ENCODE measurements at places on chromosomes 2 and 18.

DNA sequence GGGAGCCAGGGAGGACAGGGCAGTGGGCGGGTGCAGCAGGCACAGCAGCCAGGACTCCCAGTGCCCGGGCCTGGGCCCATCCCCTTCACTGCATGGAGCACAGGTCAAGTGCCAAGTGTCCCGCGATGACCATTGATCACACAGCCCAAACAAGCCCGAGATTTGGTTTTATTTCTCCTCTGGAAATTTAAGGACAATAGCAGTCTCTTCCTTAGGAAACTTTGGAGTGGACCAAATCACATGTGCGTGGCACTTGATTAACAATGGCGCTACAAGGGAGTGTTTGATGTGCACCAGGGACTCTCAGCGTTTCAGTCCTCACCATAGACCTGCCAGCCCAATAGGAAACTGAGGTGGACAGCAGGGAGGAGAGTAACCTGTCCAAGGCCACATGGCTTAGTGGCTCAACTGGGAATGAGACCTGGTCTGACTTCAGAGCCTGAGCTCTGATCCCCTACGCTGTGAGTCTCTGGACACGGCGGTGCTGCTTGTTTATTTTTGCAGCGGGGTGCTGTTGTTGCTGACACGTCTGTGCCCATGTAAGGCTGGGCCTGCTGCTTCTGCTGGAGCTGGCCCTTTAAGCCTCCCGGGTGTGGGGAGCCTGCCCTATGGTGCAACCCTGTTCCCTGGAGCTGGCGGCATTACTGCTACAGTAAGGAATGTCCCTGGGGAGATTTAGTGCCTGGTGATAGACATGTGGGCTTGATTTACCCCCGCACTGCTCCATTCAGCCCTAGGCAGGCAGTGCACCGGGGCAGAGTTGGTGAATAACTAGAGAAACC, 194.2 kb downstream of the INHBB start:
- DNase-seq: no peak

- DNase-seq: no peak
Observed at GRCh38 chr18:67310826-67311225, 205.7 kb downstream of the DSEL start.

DNA sequence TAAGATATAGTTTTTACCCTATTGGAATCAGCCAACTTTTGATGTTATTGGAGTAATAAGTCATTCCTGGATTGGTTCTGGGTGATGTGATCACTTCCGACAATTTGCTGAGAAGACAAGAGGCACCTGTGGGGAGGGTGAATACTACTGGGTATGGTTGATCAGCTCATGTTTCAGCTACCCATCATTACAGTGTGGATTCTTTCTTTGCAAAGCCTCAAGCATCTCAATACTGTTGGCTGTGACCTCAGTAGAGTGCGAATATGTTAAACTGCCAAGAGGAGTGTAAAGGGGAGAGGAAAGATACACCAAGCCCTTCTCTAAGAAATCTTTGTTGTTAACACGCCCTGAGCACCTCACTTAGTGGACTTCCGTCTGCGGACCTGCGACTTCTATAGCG, 317.7 kb downstream of the TDRD15 start:
- no peak for DNase-seq

DNA sequence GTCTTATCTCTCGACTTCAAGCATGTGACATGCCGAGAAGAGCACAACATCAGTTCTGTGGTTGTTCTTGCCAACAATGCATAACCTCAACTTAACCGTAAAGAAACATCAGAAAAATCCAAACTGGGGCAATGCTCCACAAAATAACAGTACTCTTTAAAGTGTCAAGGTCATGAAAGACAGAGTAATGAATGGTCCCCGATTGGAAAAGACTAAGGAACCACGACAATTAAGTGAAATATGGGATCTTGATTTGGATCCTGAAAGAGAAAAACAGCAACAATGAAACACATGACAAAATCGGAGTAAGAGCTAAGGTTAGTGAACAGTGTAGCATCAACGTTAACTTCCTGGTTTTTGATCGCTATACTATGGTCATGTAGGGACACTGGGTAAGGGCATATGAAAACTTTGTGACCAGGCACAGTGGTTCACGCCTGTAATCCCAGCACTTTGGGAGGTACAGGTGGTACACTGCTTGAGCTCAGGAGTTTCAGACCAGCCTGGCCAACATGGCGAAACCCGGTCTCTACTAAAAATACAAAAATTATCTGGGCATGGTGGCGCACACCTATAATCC, 55.2 kb downstream of the UNC50 start:
- DNase-seq: no peak

DNA sequence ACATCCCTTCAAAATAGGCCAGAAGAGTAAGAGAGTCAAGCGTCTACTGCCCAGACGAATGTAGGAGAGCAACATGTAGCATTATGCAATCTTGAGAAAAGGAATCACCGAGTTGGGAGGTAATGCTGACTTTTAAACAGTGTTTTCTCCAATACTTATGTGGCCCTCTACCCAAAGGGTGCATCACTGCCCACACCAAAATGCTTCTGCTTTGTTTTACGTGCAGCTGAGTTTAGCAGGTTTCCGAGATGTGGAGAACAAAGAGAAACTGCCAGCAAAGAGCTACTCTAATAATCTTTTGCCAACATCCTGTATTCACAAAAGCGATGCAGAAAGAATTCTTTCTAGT, 63.4 kb upstream of the ZEB2 start:
- no peak for DNase-seq

DNA sequence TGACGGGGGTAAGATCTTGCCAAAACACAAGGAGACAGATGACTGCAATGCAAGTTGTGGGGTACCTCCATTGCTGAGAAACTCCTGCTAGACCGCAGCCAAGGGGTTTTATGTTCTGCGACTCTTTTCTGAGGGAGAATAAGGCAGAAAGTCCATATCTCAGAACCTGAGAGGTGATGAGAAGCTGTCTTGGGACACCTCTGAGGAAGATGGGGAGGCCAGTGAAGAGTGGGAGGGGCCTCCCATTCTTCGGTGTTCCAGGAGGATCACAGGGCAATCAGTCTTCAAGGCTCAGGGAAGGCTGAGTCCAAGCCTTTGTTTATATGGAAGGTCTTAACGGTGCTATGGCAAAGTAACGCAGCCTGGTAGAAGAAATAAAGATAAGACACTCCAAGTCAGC, 18.0 kb downstream of the CYP27A1 start:
- no peak for DNase-seq

DNA sequence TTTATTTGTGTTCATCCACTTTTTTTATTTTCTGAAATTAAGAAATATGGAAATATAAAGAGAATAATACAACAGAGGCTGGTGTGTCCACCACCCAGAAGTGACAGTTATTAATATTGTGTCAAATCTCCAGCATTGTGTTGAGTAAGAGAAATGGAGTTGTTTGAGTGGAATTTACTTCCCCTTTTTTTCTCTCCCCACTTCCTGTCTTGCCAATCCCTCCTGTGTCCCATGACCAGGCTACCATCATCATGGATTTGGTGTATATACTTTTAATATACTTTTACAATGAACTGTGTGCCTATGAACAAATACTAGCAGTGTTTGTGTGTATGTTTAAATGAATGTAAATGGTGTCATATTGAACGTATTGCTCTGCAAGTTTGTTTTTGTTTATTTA, 276.9 kb upstream of the SKOR2 start:
- no peak for DNase-seq

GRCh38 chr2:121491518-121491917, 39.2 kb upstream of the RNU4ATAC start:
- no peak for DNase-seq

GRCh38 chr2:38765149-38765548, 12.9 kb upstream of the GEMIN6 start:
- DNase-seq: no peak

DNA sequence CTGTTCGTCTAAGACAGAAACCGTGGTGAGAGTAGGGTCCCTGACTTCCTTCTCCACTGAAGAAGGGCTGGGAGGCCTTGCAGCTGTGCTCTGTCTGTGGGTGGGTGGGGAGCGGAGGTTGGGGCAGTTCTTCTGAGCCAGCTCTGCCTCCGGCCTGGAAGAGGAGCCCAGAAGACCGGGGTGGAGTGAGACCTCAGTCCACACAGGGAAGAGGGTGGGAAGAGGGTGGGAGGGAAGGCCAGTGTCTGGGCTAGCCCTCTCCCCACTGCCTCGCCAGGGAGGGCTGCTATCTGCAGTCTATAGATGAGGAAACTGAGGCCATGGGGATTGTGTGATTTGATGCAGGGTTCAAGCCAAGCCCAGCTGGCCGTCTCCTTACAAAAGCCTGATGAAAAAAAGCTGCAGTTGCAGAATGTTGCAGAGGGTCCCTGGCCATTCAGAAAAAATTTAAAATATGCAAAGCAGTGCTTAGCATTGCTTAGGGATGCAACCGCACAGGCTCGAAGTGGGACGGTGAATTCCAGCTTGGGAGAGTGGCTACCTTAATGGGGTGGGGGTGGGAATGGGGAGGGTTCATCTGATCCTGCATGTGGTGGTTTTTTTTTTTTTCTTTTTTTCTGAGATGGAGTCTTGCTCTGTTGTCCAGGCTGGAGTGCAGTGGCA, 181.6 kb upstream of the HS6ST1 start:
- no peak for DNase-seq

DNA sequence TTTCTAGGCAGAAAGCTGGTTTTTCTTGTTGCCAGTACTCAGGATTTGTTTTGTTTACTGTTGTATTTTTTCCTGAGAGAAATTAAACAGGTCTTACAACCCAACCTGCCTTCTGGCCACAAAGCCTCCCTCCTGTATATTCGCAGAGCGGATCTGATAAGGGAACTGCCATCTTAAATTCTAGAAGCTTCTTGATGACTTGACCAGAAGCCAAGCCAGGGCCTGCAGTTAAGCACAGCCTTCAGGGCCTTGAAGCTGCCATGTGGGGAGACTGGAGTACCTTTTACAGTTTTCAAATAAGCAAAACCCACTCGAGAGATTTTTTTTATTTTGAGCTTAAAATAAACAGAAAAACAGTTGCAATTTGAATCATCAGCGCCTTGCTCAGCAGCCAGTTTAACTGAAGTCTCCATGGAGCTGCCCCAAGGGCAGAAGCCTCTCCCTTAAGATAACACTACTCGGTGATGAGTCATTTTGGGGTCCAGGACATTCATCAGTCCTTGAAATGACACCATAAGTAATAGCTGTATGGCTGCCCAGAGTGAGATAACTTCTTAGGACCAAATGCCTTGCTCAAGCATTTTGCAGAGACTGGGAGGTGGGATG, 51.5 kb upstream of the PHLPP1 start:
- no peak for DNase-seq

DNA sequence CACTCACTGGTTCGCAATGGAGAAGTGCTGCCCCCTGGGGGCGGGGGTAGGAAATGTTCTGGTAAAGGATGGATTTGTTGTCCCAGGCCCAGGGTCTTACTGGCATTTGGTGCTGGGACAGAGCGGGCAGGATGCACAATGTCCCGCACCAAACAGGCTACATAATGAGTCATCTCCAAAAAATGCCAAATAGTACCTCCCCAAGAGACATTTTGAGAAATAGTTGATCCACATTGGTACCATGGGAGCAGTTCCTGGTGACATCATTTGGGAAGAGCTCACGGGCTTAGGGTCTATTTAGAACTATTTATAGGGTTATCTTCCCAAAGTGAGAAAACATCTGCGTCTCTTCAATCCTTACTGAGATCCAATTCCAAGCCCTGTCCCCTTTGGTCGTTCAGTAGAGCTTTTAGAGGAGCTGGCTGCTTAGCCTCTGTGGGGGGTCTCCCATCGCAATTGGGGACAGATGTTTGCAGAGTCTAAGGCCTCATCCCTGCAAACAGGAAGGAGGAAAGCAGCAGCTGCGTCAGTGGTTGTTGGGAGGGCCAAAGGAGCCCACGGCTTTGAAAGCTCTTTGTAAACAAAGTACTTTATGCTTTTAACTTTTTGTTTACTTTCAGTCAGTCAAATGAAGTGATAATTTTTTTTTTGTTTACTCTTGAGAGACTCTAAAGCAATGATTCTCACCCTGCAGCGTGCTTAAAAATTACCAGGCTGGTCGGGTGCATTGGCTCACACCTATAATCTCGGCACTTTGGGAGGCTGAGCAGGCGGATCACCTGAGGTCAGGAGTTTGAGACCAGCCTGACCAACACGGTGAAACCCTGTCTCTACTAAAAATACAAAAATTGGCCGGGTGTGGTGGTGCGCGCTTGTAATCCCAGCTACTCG, 49.3 kb downstream of the GREB1 start:
- peak; percentile 69 for DNase-seq

DNA sequence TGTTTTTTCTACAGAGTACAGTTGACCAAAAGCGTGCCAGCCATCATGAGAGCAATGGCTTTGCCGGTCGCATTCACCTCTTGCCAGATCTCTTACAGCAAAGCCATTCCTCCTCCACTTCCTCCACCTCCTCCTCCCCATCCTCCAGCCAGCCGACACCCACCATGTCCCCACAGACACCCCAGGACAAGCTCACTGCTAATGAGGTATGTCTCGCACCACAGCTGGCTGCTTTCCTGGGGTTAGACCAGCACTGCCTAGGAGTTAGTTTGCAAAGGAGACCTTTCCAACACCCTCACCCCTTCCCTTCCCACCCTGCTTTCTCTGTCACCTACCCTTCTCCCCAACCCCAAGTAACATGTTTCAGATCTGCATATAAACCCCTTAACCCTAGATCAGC, 120.3 kb upstream of the IL1R2 start:
- DNase-seq: no peak

DNA sequence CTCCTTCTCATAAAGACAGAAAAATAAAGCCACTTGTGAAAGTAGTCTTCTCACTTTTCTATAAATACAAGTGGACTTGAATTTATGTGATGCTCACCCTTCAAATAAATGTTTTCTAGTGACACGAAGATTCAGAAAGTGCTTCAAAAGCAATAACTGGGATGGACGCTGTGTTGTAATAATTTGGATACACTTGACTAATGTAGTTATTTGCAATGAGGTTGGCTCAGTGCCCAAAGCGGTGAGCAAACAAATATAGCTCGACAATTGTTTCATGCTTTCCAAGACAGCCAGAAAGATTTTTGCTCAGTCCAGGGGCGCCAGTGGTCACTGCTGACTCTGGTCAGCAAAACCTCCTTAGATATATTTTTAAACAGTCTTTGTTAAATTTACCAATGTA, 278.6 kb upstream of the KLHL14 start:
- DNase-seq: no peak

GRCh38 chr2:6644261-6644660, 221.4 kb downstream of the CMPK2 start:
- DNase-seq: no peak

DNA sequence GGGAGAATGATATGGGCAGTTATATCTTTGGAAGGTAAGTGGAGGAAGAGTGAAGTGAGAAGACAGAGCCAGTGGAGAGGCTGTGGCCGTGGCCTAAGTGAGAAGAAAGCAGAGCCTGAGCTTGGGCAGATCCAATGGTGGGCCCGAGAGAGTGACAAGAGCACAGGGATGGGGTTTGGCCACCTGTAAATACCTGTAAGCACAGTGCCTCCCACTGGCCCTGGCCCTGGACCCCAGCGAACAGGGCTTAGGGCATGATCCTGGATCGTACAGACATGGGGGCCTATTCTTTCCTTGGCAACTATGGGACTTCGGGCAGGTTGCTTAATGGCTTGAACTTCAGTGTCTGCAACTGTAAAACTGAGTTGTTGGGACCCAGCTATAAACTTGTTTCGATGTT, 44.1 kb downstream of the MTCL1 start:
- no peak for DNase-seq
